ENCODE measurements at places on chromosomes 7 and 10. TPM values are rescaled to one million over a fixed set of nuclear protein-coding genes. Genes with fewer than 3 reads are reported as not detected.

The ZNF117 gene
- total RNA-seq = 4.0 TPM

The UNCX gene
- not detected for total RNA-seq

The PHYH gene
- 12.1 TPM for total RNA-seq

The AQP1 gene
- 2.5 TPM for total RNA-seq

The FANK1 gene
- total RNA-seq = 1.1 TPM

The METTL27 gene
- total RNA-seq = 4.4 TPM

The FXYD4 gene
- not detected for total RNA-seq

The SPOCK2 gene
- 7.4 TPM for total RNA-seq

The LLCFC1 gene
- total RNA-seq = not detected

The UFSP1 gene
- 3.1 TPM for total RNA-seq

The TAS2R4 gene
- total RNA-seq = 0.33 TPM

The ANKRD7 gene
- total RNA-seq = 0.22 TPM

The CTAGE8 gene
- total RNA-seq = not detected

The LIPF gene
- total RNA-seq = not detected

The SPAM1 gene
- not detected for total RNA-seq

All from dermis lymphatic vessel endothelial cell (primary cell).